ENCODE measurements at places on chromosomes 12 and 14.

DNA sequence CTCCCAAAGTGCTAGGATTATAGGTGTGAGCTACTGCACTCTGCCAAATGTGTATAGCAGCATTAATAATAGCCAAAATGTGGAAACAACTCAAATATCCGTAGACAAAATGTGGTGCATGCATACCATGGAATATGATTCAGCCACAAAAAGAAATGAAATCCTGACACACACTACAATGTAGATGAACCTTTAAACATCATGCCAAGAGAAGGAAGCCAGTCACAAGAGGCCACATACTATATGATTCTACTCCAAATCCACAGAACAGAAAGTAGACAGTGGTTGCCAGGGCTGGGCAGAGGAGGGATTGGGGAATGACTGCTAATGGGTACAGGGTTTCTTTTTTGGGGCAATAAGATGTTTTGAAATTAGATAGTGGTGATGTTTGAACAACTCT, 7.7 kb upstream of the TMED2 start:
- no peak for DNase-seq

DNA sequence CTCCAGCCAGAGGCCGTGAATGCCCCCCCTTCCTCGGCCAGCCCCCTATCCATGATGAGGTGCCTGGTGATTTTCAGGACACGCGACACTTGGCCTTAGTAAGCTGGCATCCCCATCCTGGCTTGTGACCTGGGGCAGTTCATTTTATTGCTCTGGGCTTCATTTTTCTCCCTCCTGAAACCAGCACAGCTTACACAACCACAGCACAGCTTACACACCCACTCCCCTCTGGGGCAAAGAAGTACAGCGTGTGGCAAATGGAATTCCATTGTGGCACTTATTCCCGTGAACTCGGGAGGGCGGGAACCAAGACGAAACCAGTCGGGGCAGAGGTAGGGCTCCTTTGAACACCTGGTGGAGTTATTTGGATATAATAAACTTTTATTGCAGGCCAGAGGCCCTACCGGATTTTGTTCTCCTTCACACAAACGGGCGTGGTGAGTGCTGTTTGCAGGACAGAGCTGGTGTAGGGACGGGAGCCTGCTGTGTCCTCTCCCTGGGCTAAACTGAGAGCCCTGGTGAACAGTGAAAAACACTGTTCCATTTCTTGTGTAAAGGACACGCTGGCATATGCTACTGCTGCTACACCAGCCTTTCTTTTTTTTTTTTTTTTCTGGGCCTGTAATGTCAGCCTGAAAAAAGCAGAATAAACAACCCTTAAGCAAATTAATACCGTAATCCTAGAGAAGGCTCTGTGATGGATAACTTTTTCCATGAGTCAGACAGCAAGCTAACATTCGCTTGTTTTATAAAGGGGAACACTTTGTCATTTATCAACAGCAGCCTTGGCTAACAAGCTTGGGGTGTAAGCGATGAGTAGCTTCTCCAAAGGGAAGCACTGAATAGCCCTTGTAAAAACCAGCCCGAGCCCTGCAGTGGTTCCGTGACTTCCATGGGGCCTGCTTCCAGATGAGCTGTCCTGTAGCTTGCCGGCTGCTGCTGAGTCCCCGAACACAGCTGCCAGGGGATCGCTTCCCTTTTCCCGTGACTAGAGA, 29.3 kb downstream of the CD9 start:
- DNase-seq: peak; percentile 86

- no peak for DNase-seq
Observed at GRCh38 chr12:6529291-6529737, 5.0 kb upstream of the GAPDH start.

GRCh38 chr14:40252817-40253447, 820.7 kb upstream of the FBXO33 start:
- no peak for DNase-seq

- no peak for DNase-seq
Observed at GRCh38 chr14:29905543-29905942, 22.1 kb downstream of the PRKD1 start.

DNA sequence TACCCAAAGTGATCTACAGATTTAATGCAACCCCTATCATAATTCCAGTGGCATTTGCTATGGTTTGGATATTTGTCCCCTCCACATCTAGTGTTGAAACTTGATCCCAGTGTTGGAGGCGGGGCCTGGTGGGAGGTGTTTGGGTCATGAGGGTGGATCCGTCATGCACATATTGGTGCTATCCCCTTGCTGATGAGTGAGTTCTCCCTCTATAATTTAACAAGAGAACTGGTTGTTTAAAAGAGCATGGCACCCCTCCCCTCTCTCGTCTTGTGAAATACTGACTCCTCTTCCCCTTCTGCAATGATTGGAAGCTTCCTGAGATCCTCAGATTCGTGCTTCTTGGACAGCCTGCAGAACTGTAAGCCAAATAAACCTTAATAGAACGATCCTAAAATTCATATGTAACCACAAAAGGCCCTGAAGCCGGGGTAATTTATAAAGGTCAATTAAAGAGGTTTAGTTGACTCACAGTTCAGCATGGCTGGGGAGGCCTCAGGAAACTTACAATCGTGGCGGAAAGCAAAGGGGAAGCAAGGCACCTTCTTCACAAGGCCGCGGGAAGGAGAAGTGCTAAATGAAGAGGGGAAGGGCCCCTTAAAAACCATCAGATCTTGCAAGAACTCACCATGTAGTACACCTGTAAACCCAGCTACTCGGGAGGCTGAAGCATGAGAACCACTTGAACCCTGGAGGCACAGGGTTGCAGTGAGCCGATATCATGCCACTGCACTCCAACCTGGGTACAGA, 41.2 kb downstream of the SLC39A9 start:
- DNase-seq: no peak

- DNase-seq: no peak
Observed at GRCh38 chr12:16884056-16884455, 278.1 kb upstream of the LMO3 start.

GRCh38 chr12:76113800-76114757, 29.6 kb upstream of the NAP1L1 start:
- no peak for DNase-seq

DNA sequence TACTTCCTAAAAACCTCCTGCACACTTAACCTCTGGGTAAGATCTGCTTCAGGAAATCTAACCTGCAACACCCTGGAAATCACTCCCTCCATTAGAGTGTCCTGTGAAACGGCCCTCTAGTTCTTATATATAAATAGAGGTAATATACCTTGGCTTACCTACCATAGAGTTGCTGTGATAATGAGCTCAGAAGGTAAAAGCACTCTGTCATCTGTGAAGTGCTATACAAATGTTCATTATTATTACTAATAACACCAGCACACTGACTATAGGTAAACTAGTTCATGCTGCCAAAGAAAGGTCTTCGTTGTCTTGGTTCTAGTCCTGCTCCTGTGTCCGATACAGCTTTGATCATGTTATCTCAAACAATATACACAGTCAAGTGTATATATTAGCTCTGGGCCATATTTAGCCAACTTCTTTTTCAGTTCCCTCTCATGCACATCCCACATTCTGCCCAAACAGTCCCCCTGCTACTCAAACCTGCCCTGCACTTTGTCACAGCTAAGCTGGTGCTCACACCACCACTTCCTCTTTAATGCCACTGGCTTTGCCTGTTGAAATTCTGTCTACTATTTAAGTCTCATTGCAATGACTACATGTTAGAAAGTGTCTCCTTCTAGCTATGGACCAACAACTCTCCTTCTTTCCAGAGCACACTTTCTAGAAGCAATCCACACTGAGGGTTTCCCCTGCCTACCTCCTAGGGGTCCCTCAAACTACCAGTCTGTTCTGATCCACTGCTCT, 5.1 kb downstream of the E2F7 start:
- DNase-seq: peak; percentile 78

GRCh38 chr12:9615420-9616136, 7.9 kb upstream of the KLRB1 start:
- no peak for DNase-seq

DNA sequence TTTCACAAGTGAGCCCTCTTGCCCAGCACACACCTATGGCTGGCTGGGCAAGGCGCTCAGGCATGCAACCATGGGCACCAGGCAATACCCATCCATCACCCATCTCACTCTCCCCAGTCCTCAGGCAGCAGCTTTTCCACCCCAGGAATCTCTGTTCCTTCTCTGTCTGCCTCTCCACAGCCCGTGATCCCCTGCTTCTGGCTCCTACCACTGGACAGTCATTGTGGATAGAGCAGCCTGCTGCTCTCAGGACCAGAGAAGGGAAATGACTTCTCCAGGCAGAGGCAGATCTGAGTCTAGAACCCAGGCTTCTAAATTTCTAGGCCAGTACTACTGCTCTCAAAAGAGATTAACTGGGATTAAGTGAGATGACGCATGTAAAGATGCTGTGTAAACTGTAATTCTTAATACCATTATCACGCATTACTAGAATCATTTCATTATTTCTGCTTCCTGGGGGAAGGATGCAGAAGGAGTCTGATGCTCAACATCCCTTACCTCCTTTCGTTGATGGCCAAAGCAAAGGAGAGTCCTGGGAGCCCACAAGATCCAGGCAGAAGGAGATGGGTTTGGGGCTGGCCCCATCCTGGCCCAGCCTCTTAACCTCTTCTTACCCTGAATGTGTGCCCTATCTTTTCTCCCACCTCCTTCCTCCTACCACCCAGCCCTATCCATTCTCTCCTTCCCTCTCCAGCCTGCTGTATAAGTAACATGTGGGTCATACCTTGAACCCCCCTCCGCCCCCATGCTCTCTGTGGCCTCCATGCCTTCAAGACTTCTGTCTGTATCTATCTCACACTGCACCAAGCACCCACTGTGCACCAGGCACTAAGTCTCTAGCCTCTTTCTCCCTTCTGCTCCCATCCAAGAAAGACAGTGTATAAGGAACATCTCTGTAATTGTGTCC, 4.8 kb upstream of the AQP5 start:
- no peak for DNase-seq

- no peak for DNase-seq
Observed at GRCh38 chr12:4584281-4584680, 22.3 kb downstream of the DYRK4 start.

GRCh38 chr12:122604993-122605392, 77.9 kb downstream of the KNTC1 start:
- DNase-seq: no peak

GRCh38 chr14:79734151-79734550, 477.2 kb downstream of the DIO2 start:
- no peak for DNase-seq

- DNase-seq: no peak
Observed at GRCh38 chr12:104850781-104851180, 107.3 kb downstream of the SLC41A2 start.

GRCh38 chr12:11716794-11717518, 67.5 kb downstream of the ETV6 start:
- DNase-seq: peak; percentile 82

- DNase-seq: no peak
Observed at GRCh38 chr12:62308201-62308600, 48.0 kb downstream of the USP15 start.

- no peak for DNase-seq
Observed at GRCh38 chr14:48703728-48704467, 882.3 kb downstream of the RPS29 start.

DNA sequence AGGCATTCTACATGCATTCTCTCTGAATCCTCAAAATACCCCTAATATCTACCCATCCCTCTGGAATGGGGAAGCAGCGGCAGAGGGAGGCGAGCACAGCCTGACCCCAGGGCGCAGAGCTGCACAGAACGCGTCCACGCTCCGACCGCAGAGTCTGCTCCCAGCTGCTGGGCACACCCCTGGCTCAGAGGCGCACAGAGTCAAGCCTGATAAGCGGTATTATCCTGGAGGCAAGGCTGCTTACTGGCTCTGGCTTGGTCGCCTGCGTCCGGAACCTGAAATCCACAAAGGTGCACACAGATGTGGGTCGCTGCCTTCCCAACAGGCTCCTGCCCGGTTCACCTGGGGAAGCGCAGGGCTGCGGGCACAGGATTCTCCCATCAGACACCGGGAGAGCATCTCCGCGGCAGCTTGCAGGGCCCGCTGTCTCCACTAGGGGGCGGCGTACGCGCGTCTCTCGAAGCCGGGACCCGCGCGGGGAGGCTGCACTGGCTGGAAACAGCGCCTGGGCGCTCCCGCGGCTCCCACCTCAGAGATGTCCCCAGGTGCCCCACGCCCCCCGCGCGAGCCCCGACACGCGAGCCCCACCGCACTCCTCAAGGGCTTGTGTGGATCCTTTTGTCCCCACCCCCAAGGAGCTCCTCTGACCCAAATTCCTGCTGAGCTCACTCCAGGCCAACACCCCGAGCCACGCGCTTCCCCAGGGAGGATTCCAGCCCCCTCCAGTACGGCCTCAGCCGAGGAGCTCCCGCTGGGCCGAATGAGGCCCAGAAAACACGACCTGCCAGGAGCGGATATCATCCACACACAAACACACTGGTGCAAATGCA, 120.1 kb upstream of the FZD10 start:
- no peak for DNase-seq

DNA sequence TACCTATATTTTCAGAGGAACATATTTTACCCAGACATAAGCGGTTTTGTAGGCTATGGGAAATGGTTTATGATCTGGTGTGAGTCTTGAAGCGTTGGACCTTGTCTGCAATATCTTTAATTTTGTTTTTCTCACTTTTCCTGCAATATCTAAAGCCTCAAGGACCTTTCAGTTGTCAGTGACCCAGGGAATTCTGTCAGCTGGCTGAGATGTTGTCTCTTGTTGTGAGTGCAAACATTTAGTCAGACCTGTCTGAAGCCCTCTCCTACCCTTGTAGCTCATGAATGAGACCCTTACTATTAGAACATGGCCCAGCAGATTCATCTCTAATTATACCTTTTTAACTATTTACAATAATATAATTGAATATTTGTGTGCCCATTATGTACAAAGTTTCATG, 53.6 kb downstream of the SPATA7 start:
- DNase-seq: no peak

DNA sequence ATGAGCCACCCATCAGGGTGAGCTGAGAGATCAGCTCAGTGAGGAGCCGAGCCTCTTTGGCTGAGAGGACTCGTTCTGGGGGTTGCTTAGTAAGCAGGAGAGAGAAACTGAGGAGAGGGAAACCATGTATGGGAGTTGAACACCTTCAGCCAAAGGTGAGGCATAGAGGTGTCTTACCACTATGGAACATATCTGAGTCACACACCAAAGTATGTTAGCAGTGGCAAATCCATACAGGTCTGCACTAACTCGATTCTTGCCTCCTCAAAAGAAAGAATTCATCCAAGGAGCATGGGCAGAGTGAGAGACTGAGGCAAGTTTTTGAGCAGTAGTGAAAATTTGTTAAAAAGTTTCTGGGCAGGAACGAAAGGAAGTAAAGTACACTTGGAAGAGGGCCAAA, 46.7 kb upstream of the RNU6-8 start:
- DNase-seq: no peak

DNA sequence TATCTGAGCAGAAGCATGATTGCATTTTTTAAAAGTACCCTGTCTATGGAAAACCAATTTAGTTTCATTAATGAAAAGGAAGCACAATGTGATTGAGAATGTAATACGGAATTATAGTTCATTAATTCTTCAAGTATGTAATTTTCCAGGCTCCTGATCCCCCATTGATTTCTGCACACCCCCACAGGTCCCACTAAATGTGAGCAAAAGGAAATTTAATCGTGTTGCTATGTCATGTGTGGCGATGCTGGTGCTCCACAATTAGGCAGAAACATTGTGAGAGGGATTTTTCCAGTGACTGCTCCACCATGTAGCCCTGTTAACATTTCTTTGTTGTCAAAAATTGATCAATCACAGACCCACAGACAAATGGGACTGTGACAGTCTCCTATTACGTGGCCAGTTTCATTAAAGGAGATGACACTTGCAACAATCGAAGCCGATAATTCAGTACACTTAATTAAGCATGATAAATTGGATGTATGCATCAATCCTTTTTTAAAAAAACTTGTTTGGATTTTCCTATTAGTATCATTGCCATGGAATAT, 306.0 kb downstream of the NELL2 start:
- DNase-seq: no peak

All from inflammatory macrophage treated with lipopolysaccharide for 4 hours (primary cell).